Mammary microvascular endothelial cell (primary cell): ENCODE measurements at places on chromosomes 16 and 17. TPM values are rescaled to one million over a fixed set of nuclear protein-coding genes. Genes with fewer than 3 reads are reported as not detected.

The AANAT gene
- not detected in 2 replicates for total RNA-seq

The ZNF18 gene
- total RNA-seq: 4.7 and 4.9 TPM in 2 replicates

The ABCC6 gene
- total RNA-seq: not detected in 2 replicates

The MAP1LC3B gene
- total RNA-seq: 50.8 and 56.0 TPM in 2 replicates

The AGRP gene
- total RNA-seq: not detected in 2 replicates

The PLXDC1 gene
- not detected in 2 replicates for total RNA-seq

The PRR35 gene
- total RNA-seq: not detected in 2 replicates

The ASPHD1 gene
- 0.07 and 0.34 TPM in 2 replicates for total RNA-seq

The VASN gene
- total RNA-seq: 0.13 and 0.54 TPM in 2 replicates

The EPOP gene
- total RNA-seq: 1.4 and 2.1 TPM in 2 replicates

The KRTAP9-8 gene
- not detected in 2 replicates for total RNA-seq

The CX3CL1 gene
- 5.1 and 6.1 TPM in 2 replicates for total RNA-seq

The FBXO39 gene
- not detected in 2 replicates for total RNA-seq

The CTRL gene
- total RNA-seq: 0.84 and 0.87 TPM in 2 replicates

The TMEM11 gene
- 40.9 and 41.3 TPM in 2 replicates for total RNA-seq

The SMIM36 gene
- total RNA-seq: not detected in 2 replicates

The C16orf96 gene
- 0.05 TPM in 1 of 2 replicates, not detected in the other for total RNA-seq

The SLC12A3 gene
- 0.20 TPM in 1 of 2 replicates, not detected in the other for total RNA-seq

The CD300E gene
- total RNA-seq: not detected in 2 replicates

The RCVRN gene
- not detected in 2 replicates for total RNA-seq

The TAC4 gene
- total RNA-seq: not detected in 2 replicates

The CD7 gene
- not detected in 2 replicates for total RNA-seq
